ENCODE measurements at places on chromosomes 13 and 19. TPM values are rescaled to one million over a fixed set of nuclear protein-coding genes. Genes with fewer than 3 reads are reported as not detected.
A peak's percentile ranks its signal among the peaks of the same experiment; 100 is the strongest.

DNA sequence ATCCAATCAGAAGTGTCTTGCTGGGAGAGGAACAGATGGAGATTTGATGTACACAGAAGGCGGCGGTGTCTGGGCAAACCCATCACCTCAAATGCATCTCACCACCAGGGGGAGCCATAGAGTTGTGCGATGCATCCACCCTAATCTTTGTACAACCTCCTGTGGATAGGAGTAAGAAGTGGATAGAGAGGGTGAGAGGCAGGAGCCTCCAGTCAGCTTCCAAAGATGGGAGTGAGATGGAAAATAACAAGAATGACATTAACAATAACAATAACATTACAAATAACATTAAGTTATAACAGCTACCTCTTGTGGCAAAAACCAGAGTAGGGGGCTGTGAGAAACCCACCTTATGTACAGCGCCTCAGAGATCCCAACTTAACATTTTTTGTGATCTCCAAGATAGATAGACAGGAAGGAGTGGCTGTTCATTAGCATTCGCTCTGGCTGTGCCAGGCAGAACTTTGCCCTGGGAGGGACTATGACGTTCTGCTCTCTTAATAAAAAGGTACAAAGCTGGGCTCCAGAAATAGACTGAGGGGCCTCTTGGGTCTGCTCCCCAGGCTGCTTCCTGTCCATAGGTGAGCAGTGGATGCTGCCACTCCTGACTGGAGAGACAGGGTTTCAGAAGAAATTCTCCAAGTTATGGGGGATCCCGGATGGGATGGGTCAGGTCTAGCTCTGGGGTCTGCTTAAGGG is 5.2 kb upstream of the CEACAM18 start:
- DNase-seq: peak; percentile 27

GRCh38 chr13:99542788-99543406 is 41.6 kb downstream of the TM9SF2 start:
- DNase-seq: no peak

DNA sequence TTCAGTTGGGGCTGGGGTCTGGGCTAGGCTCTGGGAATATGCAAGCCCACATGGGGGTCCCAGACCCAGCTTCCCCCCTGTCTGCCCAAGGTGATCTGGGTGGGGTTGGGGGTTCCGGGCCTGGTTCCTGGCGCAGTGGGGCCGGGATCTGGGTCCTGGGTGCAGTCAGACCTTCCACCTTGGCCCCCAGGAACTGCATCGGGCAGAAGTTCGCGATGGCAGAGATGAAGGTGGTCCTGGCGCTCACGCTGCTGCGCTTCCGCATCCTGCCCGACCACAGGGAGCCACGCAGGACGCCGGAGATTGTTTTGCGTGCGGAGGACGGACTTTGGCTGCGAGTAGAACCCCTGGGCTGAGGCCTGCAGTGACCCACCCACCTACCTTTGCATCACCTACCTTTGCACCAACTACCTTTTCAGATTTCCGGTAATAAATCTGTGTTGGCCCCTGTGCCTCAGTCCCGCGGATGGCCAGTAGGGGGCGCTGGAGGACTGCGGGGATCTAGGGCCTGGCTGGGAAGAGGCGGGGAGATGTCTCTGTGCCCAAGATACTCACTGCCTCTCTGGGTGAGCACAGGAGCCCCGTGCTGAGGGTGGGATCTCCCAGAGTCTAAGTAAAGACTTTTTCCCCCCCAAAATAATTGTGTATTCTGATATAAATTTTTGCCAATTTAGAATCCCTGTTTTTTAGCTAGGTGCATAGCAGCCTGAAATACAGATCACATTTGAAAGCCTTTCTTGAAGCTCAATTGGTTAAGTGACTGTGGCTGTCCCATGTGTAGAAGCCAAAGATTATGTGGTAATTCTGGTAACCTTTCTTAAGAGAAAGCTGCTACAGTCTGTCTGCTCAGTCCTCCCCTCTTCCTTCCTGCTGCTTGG is 11.5 kb upstream of the CYP4F3 start:
- DNase-seq: no peak

DNA sequence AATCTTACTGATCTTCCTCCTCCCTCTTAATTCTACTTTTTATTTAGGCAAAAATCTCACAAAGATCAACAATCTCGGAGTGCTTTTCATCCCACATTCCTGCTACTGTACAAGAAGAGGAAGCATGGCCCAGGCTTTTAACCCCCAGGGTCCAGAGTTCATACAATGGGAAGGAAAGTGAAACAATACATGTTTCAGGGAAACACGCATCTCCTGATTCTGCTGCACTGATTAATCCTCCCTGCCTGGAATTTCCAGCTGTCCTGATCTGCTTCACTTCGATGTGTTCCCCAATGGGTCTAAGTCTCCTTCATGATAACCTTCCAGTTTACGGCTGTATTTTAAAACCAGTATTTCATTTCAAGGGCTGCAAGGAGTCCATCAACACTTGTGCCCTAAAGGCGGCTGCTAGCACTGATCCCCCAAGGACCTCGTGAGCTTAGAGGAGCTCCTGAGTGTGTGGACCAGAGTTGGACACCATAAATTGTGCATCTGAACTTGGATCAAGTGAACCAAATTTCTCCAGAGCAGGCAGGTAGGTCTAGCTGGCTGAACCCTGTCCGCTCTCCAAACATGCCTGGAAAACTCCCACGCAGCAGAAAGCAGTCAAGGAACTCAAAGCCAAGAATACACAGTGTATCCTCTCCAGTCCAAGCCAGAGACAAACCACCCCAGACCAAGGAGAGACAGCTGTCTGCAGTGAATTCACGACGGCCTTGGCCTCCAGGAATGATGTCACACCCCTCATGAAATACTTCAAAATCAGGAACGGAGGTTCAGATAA is 44.3 kb downstream of the COL4A1 start:
- DNase-seq: peak; percentile 55

DNA sequence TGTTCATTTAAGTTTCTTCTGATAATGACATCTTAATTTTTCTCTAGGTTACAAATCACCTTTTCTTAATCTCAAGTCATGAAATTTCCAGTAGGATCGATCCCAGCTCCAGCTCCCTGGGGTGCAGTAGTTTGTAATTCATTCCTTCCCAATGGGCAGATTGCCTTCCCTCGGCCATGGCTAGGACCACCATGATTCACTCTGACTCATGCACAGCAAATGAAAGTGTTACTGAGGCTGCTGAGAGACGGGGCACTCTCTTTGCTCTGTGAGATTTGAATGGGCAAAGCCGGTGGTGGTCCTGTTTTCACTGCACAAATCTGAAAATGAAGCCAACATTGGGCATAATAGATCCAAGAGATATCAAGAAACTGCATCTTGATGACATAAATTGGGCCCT is 202.8 kb upstream of the IRS2 start:
- DNase-seq: no peak

DNA sequence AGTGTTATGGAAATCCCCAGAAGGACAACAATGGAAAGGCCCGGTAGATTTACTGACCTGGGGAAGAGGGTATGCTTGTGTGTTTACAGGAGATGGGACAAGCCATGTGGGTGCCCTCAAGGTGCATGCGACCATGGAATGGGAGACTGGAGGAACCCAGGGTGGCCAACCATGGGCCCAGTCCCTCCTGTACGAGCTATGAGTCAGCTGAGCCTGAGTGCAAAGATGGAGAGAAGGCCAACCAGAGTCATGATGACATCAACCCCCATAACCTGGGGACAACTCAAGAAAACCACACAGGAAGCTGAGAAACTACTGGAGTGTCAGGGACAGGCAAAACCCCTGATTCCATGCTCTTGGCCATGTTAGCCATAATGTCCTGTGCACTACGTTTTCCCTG is 7.8 kb downstream of the ZNF350 start:
- DNase-seq: no peak

- no peak for DNase-seq
These were observed 50.8 kb downstream of the FOXO1 start for GRCh38 chr13:40615619-40616018.

DNA sequence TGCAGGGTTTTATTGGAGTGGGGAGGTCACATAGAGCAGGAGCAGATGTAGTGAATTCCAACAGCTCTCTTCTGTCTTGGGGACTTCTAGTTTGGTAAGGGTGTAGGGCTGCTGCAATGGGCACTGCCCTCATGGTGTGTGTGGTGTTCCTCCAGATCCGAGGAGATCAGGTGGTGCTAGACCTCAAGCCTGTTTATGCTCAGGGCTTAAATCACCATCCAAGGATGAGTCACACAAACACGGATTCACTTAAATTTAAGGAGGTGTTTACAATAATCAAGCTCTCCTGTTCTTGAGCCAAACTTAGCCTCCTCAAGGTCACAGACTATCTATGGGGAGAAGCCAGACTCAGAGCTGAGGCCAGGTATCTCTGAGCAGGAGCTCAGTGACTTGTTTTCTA is 23.0 kb downstream of the HS6ST3 start:
- no peak for DNase-seq

Gene KLK1
- total RNA-seq: not detected

Gene LGALS13
- not detected for total RNA-seq

Gene SPACA4
- not detected for total RNA-seq

Gene SLC6A16
- 2.3 TPM for total RNA-seq

Measured in glomerular endothelial cell (primary cell).